Activated CD4-positive, alpha-beta memory T cell treated with anti-CD3 and anti-CD28 coated beads, Interleukin-2, amount 10 ng/mL, durations not matched to agents 7 days and 5 days (primary cell): ENCODE measurements at places on chromosomes 7 and 10.

- no peak overlapping the region for H3K27ac ChIP-seq
- H3K4me3 ChIP-seq, result no peak overlapping the region
- DNase-seq, result peak; percentile 2
- H3K36me3 ChIP-seq, result no peaks in the 10 kb centered on the region
- peaks cover 18% of the 10 kb centered on the region for H3K27me3 ChIP-seq
- H3K4me1 ChIP-seq, result no peaks in the 10 kb centered on the region
Measured at GRCh38 chr10:1367938-1368841, 312.0 kb downstream of the WDR37 start.

DNA sequence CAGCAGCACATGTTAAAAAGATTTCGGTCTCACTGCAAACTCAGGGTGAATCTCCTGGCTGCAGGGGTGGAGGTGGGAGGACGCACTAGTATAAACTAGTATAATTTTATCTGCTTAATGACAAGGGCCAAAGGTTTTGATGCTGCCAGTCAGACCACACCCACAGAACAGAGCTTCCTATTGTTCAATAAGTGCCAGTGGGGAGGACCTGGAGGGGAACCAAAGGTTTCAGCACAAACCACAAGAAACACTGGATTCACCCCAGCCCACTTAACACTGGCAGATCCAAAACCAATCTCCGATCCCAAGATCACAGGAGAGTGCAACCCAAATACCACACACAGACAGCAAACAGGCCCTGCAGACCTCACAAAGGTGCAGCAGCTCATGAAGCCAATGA is 6.6 kb downstream of the VOPP1 start:
- H3K4me1 ChIP-seq, result peaks cover 64% of the 10 kb centered on the region
- no peak for DNase-seq
- H3K4me3 ChIP-seq, result no peak overlapping the region
- H3K36me3 ChIP-seq, result peaks cover 12% of the 10 kb centered on the region
- no peaks in the 10 kb centered on the region for H3K27me3 ChIP-seq

DNA sequence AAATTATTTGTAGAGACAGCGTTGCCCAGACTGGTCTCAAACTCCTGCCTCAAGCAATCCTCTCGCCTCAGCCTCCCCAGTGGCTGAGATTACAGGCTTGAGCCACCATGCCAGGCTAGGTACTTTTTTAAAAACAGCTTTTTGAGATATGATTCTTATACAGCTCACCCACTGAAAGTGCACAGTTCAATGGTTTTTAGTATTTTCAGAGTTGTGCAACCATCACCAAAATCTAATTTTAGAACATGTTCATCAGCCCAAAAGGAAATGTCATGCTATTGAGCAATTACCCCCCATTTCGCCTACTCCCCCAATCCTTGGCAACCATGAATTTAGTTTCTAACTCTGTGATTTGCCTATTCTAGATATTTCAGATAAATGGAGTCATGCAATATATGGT is 73.7 kb downstream of the EVX1 start:
- H3K4me1 ChIP-seq, result no peaks in the 10 kb centered on the region
- H3K4me3 ChIP-seq, result no peak overlapping the region
- peaks cover 21% of the 10 kb centered on the region for H3K27me3 ChIP-seq
- no peak for DNase-seq
- no peak overlapping the region for H3K27ac ChIP-seq

DNA sequence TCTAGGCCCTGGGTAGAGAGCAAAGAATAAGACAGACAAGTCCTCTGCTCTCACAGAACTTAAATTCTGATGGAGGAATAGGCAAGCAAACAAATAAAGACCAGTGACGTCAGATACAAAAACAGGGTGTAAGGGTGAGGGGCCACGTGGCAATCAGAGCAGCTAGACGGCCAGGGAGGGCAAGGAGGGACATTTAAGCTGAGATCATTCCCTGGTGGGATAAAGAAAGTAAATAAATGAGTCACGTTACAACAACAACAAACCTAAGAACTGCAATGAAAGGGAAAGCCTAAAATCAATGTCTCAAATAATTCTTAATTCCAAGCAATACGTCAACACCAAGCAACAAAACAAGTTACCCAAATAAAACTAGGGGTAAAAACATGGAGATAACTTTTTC is 21.8 kb downstream of the STN1 start:
- no peak overlapping the region for H3K4me3 ChIP-seq
- H3K36me3 ChIP-seq, result peaks cover 77% of the 10 kb centered on the region
- peaks cover 71% of the 10 kb centered on the region for H3K4me1 ChIP-seq
- no peaks in the 10 kb centered on the region for H3K27me3 ChIP-seq

GRCh38 chr7:131657881-131658280 is 101.5 kb upstream of the PODXL start:
- H3K27me3 ChIP-seq, result peaks cover 2% of the 10 kb centered on the region
- no peak overlapping the region for H3K4me3 ChIP-seq
- DNase-seq, result no peak
- H3K4me1 ChIP-seq, result no peaks in the 10 kb centered on the region
- no peak overlapping the region for H3K27ac ChIP-seq

GRCh38 chr7:54687462-54688212 is 71.4 kb downstream of the SEC61G start:
- H3K4me3 ChIP-seq, result no peak overlapping the region
- no peak for DNase-seq
- H3K36me3 ChIP-seq, result no peaks in the 10 kb centered on the region
- H3K27me3 ChIP-seq, result no peaks in the 10 kb centered on the region
- no peaks in the 10 kb centered on the region for H3K4me1 ChIP-seq
- H3K27ac ChIP-seq, result no peak overlapping the region

GRCh38 chr10:92829786-92830377 is 18.4 kb upstream of the EXOC6 start:
- H3K4me3 ChIP-seq, result no peak overlapping the region
- no peak for DNase-seq
- peaks cover 4% of the 10 kb centered on the region for H3K27me3 ChIP-seq

DNA sequence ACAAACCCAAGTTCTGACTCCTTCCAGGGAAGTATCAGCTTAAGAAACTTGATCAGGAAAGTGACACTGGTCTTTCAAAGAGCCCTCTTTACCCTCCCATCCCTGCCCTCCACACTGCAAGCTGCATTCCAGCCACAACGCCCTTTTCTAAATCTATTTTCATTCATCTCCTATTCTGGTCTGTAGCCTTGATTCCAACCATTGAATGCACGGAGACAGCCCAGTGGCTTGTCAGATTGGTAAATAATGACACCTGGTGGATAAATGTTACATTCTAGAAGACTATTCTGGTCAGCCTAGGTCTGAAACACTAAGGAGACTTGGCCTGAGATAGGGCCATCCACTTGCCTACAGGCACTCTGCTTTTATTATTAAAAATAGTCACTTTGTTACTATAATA is 20.9 kb downstream of the MORN4 start:
- H3K36me3 ChIP-seq, result no peaks in the 10 kb centered on the region
- H3K4me1 ChIP-seq, result no peaks in the 10 kb centered on the region
- no peak overlapping the region for H3K27ac ChIP-seq
- no peaks in the 10 kb centered on the region for H3K27me3 ChIP-seq

- H3K4me1 ChIP-seq, result no peaks in the 10 kb centered on the region
- H3K27me3 ChIP-seq, result no peaks in the 10 kb centered on the region
- peaks cover 4% of the 10 kb centered on the region for H3K36me3 ChIP-seq
- DNase-seq, result no peak
- no peak overlapping the region for H3K4me3 ChIP-seq
Measured at GRCh38 chr10:131777921-131778320, 122.9 kb upstream of the PPP2R2D start.

DNA sequence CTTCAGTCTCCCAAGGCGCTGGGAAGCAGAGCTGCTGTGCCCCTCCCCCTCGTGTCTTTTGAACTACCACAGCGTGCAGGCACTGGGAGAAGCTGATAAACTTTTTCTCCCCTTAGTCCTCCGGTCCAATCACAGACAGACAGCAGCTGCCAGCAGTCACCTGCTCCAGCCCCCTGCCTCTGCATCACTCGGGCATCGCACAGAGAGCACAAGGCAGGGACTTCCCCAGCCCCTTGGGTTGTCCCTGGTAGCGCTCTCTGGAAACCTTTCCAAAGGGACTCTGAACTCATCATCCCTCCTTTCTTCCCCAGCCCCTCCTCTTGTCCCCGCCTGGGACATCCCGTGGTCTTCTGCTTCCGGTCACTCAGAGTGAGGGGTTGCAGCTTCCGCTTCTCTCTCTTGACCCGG is 1.4 kb upstream of the NEUROG3 start:
- H3K4me1 ChIP-seq, result peaks cover 16% of the 10 kb centered on the region
- H3K36me3 ChIP-seq, result no peaks in the 10 kb centered on the region
- DNase-seq, result no peak

GRCh38 chr7:1021366-1021765 is 23.0 kb upstream of the GPR146 start:
- no peaks in the 10 kb centered on the region for H3K27me3 ChIP-seq
- no peak overlapping the region for H3K27ac ChIP-seq
- DNase-seq, result no peak
- peaks cover 24% of the 10 kb centered on the region for H3K36me3 ChIP-seq
- H3K4me3 ChIP-seq, result no peak overlapping the region
